Activated CD8-positive, alpha-beta memory T cell treated with anti-CD3 and anti-CD28 coated beads for 48 hours (primary cell): ENCODE measurements at places on chromosomes 13 and 19.

- no peak for DNase-seq
These were observed 35.5 kb downstream of the PAK4 start for GRCh38 chr19:39160889-39161672.

- no peak for DNase-seq
These were observed 108.5 kb upstream of the TDRD3 start for GRCh38 chr13:60288569-60288968.

DNA sequence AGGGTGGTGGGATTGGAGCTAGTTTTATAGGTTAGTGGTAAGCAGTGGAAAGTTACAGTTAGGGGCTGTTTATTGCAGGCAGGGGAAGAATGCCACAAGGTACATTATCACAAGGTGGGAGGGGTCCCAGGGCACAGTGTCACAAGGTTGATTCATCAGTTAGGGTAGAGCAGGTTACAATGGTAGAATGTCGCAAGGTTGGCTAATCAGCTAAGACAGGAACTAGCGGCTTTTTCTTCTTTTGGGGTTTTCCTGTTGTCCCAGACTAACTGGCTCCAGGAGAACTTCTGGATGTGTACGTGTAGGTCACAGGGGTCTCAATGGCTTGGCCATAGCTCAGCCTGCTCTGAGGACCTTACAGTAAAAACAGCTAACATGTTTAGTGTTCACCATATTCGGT, 1221.1 kb downstream of the SLITRK1 start:
- no peak for DNase-seq

- DNase-seq: no peak
These were observed 399 bp upstream of the SPTBN4 start for GRCh38 chr19:40466219-40466984.

- DNase-seq: no peak
These were observed 6.7 kb upstream of the MADCAM1 start for GRCh38 chr19:489418-490196.

DNA sequence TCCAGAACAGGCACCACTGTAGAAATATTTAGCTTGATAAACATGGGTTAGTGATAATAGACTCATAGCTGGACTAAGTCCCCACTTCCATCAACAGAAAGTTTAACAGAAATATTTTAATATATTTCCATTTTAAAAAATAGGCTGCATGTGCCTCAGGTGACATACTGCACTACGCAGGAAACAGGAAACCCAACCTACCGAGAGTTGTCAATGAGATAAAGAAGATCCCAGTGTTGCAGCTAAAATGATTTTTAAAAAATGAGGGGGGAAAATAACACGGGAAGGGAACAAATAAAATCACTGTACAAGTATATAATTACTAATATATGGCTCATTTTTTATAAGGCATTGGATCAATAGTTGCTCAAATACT, 154.8 kb downstream of the TBC1D4 start:
- no peak for DNase-seq

DNA sequence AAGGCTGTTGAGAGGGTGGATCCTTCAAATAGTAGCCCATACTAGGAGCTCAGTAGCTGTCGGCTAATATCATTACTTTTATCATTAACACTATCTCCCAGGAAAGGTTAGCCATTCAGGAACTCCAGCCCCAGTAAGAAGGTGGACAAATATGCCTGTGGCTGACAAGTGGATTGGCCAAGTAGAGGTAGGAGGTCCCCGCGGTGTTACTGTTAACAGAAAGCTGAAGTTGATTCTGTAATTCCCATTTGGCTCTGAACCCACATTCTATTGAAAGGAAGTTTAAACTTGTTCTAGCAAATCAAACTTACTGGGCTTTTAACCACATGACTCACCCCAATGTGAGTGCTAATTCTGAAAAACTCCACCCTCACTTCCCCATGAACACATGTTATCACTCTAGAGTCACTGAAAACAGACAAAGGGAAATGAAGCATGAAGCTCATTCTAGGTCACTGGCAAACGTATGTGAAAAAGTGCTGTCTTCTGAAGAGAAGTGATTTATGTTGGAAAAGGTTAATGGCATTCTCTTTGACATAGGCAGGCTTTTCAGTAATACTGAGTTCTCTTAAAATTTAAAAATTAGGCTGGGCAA, 273.5 kb downstream of the FGF14 start:
- no peak for DNase-seq
